ENCODE measurements at places on chromosomes 2 and 18. TPM values are rescaled to one million over a fixed set of nuclear protein-coding genes. Genes with fewer than 3 reads are reported as not detected.

DNA sequence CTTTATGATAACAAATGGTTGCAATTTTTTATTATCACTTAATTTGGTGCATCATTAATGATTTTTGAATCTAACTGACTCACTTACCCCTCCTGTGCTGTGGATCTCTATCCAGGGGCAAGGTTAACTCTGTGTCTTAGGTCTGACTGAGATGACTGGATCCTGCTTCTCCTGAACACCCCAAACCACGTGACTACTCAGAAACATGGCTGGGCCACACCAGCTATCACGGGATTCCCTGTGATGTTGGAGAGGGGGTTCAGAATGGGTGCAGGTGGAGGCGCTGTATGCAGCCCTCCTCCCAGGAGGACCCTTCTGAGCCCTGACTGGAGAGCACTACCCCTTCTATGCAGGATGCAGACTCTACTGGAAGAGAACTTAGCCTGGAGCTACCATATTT, 152.4 kb upstream of the CAPN13 start:
- no peak for DNase-seq

DNA sequence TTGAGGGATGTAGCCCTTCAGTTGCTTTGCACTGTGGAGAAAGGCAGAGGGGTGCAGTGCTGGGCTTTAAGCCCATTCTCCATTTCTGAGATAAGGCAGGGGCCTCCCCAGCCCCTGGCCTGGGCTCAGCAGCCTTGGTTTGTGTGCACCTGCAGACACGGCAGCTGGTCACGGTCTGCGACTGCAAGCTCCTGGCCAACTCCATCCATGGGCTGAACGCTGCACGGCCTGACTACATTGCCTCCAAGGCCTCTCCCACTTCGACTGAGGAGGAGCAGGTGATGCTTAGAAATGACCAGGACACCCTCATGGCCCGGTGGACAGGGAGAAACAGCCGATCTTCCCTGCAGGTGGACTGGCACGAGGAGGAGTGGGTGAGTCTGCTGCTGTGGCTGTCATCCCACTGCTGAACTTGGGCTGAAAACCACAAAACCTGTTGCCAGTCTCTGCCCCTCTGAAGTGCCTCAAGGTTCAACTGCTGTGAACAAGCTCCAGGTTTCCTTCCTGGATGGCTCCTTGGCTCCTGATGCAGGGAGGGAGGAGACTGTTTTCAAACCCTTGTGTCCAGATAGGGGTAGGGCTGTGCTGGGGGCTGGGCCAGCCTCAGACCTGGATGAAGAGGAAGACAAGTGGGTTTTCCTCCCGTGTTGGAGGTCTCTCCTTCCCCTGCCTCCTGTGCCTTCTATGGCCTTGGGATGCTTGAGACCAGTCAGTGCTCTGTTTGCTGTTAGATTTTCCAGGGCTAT, 54.0 kb downstream of the COA5 start:
- no peak for DNase-seq

GRCh38 chr2:39481611-39482010, 44.5 kb upstream of the MAP4K3 start:
- peak; percentile 73 for DNase-seq

- DNase-seq = no peak
These were observed 221.8 kb upstream of the RBMS1 start for GRCh38 chr2:160715428-160715827.

- no peak for DNase-seq
These were observed 6.8 kb upstream of the HS1BP3 start for GRCh38 chr2:20657522-20658235.

DNA sequence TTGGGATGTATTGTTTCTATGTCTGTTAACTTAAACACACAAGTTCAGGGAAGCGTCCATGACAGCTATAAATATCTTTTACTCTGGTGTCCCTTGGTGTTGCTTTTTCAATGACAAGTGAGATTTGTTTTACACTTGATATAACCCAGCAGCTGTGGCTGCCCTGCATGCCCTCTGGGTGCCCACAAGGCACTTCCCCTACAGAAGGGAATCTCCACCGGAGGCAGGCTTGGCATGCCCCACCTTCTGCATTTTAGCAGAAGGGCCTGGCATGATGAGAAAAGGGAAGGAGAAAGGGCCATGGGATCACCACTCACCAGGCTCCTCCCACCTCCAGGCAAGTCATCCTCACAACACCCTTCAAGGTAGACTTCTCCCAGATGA, 68.7 kb downstream of the TMEM247 start:
- no peak for DNase-seq

- DNase-seq = no peak
These were observed 225.8 kb downstream of the NCKAP5 start for GRCh38 chr2:133342286-133343017.

- DNase-seq = no peak
These were observed 182.9 kb downstream of the IKZF2 start for GRCh38 chr2:212968284-212969081.

GRCh38 chr2:143899987-143900386, 619.9 kb downstream of the ZEB2 start:
- no peak for DNase-seq

GRCh38 chr2:69041214-69041613, 28.2 kb downstream of the ANTXR1 start:
- DNase-seq = no peak

- DNase-seq = peak; percentile 10
These were observed 40.3 kb downstream of the CYB5A start for GRCh38 chr18:74251297-74252038.

DNA sequence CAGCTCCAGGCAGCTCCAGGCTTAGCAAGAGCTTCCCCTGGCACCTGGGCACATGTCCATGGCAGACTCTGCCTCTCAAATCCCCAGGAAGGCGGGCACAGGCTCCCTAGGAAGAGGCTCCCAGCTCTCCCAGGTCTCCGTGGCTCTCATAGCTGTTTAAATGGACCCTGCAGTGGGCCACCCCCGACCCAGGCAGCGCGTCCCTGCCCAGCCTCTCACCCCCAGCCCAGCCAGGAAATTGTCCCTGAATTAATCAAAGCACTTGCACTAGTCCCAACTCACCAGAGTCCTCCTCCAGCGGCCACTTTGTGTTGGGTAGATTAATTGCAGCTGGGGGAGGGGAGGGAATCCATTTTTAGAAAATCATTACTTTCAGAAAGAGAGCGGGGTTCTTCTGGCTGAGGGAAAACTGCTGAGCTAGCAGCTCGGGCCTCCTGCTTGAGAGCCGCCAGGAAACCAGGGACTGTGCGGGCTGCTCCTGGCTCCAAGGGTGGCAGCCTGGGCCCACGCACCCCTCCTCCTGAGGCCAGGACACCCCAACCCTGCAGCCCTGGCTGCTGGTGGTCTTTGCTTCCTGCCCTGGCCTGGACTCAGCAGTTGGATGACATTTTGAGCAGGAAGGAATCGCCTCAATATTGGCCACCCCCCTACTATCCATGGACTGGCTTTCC, 36.0 kb downstream of the SMAD7 start:
- DNase-seq = no peak

The UPP2 gene
- total RNA-seq = not detected

The RAB6C gene
- total RNA-seq = not detected

The MITD1 gene
- total RNA-seq = 80.1 TPM

The POTEC gene
- total RNA-seq = 0.98 TPM

The DSG1 gene
- not detected for total RNA-seq

The COLEC11 gene
- total RNA-seq = not detected
